ENCODE measurements at places on chromosomes 12 and 14.

GRCh38 chr14:54213536-54213935 is 183.3 kb upstream of the CDKN3 start:
- DNase-seq, result no peak

- DNase-seq, result no peak
Measured at GRCh38 chr12:58007875-58008274, 66.5 kb downstream of the ATP23 start.

- DNase-seq, result no peak
Measured at GRCh38 chr14:46369391-46369790, 282.2 kb downstream of the RPL10L start.

GRCh38 chr12:89663577-89664357 is 44.9 kb downstream of the ATP2B1 start:
- DNase-seq, result no peak

DNA sequence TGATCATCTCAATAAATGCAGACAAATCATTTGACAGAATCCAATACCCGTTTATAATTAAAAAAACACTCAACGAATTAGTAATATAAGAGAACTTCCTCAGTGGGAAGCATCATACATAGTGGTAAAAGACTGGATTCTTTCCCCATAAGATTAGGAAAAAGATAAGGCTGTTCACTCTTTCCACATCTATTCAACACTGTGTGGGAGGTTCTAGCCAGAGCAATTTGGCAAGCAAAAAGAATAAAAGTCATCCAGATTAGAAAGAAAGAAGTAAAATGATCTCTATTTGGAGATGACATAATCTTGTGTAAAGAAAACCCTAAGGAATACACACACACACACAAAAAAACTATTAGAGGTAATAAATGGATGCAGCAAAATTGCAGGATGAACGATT is 38.4 kb downstream of the YEATS4 start:
- DNase-seq, result no peak

DNA sequence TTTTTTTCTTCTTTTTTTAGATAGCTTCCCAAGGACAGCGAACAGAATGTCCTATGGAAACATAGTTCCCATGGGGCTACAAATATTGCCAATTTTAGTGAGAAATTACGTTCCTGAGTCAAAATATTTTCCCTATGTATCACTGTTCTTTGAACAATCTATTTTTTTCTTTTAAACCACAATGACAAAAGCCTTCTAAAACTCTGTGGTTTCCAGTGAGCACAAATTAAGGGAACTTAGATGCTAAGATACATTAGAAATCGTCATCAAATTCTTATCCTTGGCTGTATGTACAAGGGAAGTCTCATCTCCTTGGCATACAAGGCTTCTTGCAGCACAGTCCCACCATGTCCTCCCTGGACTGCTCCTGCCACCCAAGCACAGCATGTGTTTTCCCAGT is 17.9 kb downstream of the CPM start:
- no peak for DNase-seq

GRCh38 chr12:11920231-11920630 is 150.5 kb upstream of the BCL2L14 start:
- no peak for DNase-seq

DNA sequence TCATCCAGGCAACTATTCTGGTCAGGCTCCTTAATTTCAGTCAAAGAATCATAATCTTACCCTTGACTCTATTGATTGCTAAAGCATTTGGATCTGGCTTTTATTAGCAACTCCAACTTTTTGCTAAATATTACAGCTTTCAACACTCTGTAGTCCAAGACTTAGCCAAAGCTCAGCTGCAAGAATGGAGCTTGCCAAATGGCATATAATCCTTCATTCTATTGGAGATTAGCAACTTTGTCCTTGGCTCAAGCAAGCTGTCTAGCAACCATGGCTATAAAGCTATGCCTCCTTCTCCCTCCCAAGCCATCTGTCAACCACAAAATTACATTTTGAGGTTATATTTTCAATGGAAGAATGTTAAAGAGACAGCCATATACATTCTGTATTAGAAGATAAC is 23.1 kb upstream of the NID2 start:
- no peak for DNase-seq

GRCh38 chr12:55715169-55715764 is 579 bp upstream of the BLOC1S1 start:
- DNase-seq, result no peak

GRCh38 chr12:29320295-29321085 is 60.5 kb downstream of the ERGIC2 start:
- DNase-seq, result no peak

DNA sequence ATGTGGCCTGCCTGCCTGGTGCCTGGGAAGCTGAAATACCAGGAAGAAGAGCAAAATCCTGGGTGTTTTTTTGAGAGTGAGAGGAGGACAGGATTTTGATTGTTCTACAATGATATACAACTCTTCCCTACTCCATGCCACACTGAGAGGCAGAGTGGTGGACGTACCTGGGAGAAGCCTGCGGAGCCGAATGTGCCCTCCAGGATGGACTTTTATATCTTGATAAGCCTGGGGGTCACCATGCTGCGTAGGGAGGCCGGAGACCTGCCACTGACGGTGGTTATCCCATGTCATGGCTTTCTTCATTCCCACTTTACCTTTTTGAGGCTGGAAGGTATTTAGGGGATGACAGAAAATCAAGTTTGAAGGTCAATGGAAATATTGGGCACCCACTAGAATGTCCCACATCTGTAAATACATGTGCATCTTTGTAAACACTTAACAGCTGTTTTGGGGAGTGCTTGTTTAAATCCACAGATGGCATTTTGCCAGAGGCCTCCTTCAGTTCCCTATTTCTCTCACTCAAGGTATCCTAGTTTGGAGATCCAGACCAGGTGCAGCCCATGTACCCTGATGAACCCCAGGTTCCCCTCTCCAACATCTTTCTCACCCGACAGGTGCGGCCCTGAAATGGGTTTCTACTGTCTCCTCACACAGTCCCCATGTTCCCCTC is 1.1 kb upstream of the GLT1D1 start:
- no peak for DNase-seq

DNA sequence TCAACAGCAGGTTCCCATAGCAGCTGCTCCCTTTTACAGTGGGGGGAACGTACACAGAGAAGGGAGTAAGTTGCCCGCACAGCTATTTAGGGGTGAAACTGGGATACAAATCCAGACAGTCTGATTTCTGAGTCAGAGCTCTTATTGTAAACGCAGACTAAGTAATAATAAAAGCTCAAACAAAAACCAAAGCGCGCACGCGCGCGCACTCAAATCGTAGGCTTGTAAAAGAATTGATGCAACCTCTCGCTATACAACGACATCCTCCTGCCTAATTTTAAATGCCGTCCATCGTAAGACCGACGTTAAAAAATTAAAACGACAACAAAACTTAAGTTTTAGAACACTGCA is 747 bp upstream of the DACT1 start:
- peak; percentile 70 for DNase-seq

DNA sequence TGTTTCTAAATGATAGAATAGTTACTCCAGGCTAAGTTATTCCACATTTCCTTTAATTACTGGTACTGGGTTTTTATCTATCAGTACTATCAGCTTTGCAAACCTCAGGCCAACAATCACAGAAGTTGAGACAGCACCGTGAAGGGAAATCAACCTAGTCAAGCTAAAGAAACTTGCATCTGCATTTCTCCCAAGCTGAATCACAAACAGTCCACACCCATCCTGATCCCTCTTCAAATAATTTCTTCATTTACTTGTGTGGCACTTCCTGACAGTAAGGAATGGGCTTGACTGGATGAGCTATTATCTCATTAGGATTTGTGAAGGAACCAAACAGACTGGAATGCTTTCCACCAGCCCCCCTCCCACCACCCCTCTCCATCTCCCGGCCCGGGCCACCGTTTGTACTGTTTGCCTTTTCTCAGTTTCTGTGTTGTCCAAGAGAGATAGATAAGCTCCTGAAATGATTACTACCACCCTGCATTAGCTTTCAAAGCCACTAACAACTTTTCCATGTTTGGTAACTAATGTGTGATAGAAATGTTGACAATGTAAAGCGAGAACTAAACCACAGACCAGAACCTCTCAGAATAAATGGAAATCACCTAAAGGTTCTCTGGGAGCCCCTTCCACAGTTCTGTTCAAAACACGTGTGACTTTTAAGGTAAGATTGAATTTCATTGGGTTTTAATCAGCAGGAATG is 236.3 kb downstream of the SLC25A21 start:
- no peak for DNase-seq

DNA sequence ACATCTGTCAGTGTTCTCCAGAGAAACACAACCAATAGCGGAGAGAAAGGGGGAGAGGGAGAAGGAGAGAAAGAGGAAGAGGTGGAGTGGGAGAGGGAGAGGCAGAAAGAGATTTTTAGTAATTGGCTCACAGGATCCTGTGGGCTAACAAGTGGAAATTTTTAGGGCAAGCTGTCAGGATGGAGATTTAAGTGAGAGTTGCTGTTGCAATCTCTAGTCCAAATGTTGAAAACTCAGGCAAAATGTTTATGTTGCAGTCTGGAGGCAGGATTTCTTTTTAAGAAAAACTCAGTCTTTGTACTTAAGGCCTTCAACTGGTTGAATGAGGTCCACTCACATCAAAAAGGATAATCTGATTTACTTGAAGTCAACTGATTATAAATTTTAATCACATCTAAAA is 12.5 kb upstream of the GLIPR1L2 start:
- DNase-seq, result no peak

GRCh38 chr12:38142974-38143373 is 173.6 kb upstream of the ALG10B start:
- DNase-seq, result no peak

DNA sequence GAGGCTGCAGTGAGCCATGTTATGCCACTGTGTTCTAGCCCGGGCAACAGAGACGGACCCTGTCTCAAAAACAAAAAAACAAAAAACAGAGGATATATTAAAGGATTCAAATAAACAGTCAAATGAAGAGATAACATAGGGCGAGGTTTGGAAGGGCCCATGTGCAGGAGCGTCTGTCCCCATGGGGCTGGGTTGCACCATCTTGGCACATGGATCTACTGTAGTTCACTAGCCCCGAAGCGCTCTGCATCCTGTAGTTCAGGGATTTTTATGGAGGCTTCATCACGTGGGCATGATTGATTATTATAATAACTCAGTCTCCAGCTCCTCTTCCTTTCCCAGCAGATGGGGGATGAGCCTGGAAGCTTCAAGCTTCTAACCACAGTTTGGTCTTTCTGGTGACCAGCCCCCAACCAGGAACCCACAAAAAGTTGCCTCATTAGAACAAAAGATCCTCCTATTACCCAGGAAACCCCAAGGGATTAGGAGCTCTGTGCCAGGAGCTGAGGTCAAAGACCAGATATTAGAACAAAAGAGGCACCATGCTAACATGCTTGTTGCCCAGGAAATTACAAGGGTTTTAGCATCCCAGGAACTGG is 59.9 kb downstream of the HCAR2 start:
- no peak for DNase-seq
